ENCODE measurements at places on chromosomes 7 and 10. TPM values are rescaled to one million over a fixed set of nuclear protein-coding genes. Genes with fewer than 3 reads are reported as not detected.

C7orf33 gene
- total RNA-seq = not detected

SFRP5 gene
- 0.42 TPM for total RNA-seq

C7orf57 gene
- total RNA-seq = 0.10 TPM

UPF2 gene
- 33.3 TPM for total RNA-seq

LRGUK gene
- total RNA-seq = 0.13 TPM

ITGA8 gene
- total RNA-seq = not detected

LRIT1 gene
- not detected for total RNA-seq

OR9A2 gene
- total RNA-seq = not detected

HSPA12A gene
- not detected for total RNA-seq

GPAM gene
- total RNA-seq = 7.1 TPM

PSMC2 gene
- 130 TPM for total RNA-seq

MEPCE gene
- total RNA-seq = 40.4 TPM

HECW1 gene
- total RNA-seq = not detected

BMPER gene
- not detected for total RNA-seq

SLC35G1 gene
- total RNA-seq = 2.2 TPM

CUZD1 gene
- total RNA-seq = 2.8 TPM

HOXA13 gene
- not detected for total RNA-seq

MEOX2 gene
- not detected for total RNA-seq

LIPN gene
- total RNA-seq = not detected

ANKMY2 gene
- total RNA-seq = 14.5 TPM

CAPZA2 gene
- total RNA-seq = 154 TPM

SEMA3C gene
- total RNA-seq = not detected

EN2 gene
- total RNA-seq = not detected

SAMD9 gene
- total RNA-seq = 49.0 TPM

OR2A7 gene
- total RNA-seq = 1.6 TPM

ENKUR gene
- not detected for total RNA-seq

GFRA1 gene
- not detected for total RNA-seq

PNLIPRP1 gene
- not detected for total RNA-seq
